ENCODE measurements at places on chromosomes 4 and X. TPM values are rescaled to one million over a fixed set of nuclear protein-coding genes. Genes with fewer than 3 reads are reported as not detected.

The OGT gene
- 146 TPM for total RNA-seq

The CITED1 gene
- total RNA-seq: 2.0 TPM

The TMEM35A gene
- total RNA-seq: 5.8 TPM

The VEGFC gene
- 0.67 TPM for total RNA-seq

The MAGEC1 gene
- not detected for total RNA-seq

The IL9R gene
- total RNA-seq: not detected

The AKAP4 gene
- total RNA-seq: not detected

The AFM gene
- 0.26 TPM for total RNA-seq

The NIPAL1 gene
- total RNA-seq: 21.1 TPM

The EXOC1L gene
- total RNA-seq: not detected

- DNase-seq: no peak
Observed at GRCh38 chr4:79613269-79613935, 205.4 kb upstream of the GK2 start.

DNA sequence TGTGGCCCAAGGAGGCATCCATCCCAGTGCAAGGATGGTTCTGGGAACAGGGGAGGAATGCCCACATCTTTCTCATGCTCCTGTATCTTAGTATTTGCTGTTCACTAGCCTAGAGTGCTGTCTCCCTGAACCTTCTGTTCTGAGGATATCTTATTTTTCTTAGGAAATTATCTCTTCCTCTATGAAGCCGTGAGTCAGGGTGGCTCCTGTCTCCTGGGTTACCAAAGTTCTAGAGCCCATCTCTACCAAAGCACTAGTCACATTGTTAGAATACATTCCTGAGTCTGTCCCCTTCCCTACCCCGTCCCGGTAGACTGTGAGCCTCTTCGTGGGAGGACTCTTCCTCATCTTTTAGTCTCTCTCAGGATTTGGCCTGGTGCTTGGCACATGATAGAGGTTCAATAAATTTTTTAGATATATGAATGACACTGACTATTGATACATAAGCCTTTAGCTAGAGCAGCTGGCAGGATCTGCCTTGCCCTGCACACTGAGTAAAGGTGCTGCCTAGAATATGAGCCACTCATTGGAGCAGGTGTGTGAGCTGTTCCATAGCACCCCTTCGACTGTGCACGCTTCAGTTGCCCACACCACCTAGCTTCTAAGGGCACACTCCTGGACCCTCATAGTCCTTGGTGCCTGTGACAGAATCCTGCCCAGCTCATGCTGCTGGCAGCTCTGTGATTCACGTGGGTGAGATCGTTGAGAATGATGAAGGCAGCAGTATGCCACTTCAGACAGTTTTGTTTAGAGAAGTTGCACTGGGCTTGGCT lies 13.3 kb downstream of the CXCR3 start:
- DNase-seq: no peak

GRCh38 chrX:115065304-115065703 lies 47.9 kb upstream of the IL13RA2 start:
- no peak for DNase-seq

GRCh38 chr4:21915761-21916160 lies 32.8 kb downstream of the KCNIP4 start:
- DNase-seq: no peak

GRCh38 chr4:19879330-19879729 lies 372.4 kb upstream of the SLIT2 start:
- DNase-seq: no peak

GRCh38 chrX:1598021-1598875 lies 6.8 kb downstream of the AKAP17A start:
- DNase-seq: no peak

- DNase-seq: no peak
Observed at GRCh38 chr4:37662861-37663390, 23.2 kb downstream of the RELL1 start.

- DNase-seq: no peak
Observed at GRCh38 chr4:74413265-74413664, 31.7 kb upstream of the AREG start.

DNA sequence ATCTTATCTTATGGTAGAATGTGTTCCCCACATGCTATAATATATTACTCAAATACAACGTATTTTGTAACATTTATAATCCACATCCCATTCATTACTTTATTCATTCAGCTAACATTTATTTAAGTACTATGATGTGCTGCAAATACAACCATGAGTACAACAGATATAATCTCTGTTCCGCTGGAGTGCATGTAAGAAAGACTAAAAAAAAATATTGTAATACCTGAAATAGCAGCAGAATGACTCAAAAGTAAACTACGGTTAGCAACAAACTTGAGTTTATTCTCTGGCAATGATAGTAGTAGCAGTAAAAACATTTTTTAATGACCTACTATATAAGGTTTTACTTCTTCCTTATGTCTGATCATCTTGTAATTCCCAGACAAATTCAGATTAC lies 1776.3 kb downstream of the STIM2 start:
- no peak for DNase-seq

- DNase-seq: no peak
Observed at GRCh38 chrX:72045552-72046277, 86.0 kb downstream of the RTL5 start.

DNA sequence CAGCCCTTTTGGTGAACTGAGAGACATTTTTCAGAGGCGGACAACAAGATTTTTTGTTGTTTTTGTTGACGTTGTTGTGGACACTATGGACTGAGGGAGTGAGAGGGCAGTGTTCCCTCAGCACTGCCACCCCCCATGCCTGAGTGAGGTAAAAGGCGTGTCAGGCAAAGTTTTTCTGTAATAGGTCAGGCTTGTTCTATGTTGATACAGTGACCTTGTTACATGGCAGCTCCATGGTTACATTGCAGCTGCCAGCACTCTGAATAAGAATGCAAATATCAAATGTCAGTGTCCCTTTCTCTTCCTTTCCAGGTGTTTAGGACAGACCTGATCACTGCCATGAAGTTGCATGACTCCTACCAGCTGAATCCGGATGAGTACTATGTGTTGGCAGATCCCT lies 36.6 kb downstream of the JADE1 start:
- no peak for DNase-seq

- no peak for DNase-seq
Observed at GRCh38 chr4:8909548-8909947, 37.9 kb upstream of the HMX1 start.

- no peak for DNase-seq
Observed at GRCh38 chr4:6188687-6189305, 11.6 kb downstream of the JAKMIP1 start.

DNA sequence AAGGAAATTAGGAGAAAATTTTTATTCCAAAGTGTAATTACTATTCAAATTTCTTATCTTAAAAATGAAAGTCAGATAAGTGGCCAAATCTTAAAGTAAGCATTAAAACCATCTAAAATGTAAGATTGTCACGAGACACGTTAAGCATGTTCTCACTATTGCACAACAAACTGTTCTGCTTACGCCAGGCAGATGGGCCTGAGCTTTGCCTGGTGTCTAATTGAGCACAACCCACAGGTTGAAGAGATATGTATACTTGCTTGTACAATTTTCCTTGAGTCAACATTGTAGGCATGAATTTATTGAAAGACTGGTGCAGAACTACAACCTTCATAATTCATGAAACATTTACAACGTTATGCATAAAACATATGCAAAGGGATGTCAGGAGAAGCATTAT lies 3.9 kb downstream of the RNF128 start:
- no peak for DNase-seq

- DNase-seq: no peak
Observed at GRCh38 chr4:38815885-38816782, 11.5 kb upstream of the TLR1 start.

DNA sequence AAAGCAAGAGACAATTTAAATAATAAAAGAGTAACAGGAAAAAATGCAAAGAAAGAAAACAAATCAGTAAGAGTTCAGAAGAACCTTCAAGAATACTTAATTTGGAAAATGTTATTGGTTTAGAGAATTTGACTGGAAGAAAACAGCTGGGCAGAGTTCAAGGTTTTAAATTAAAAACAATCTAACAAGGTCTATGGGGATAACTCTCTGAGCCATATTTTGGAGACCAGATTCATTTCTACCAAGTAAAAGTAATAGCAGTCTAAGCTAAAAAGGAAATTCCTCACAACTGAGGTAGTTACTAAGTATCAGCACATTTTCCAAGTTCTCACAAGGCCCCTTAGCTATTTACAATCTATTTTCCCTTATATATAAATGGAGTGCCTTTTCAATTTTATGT lies 82.4 kb upstream of the TFDP3 start:
- DNase-seq: no peak

GRCh38 chr4:106986486-106986885 lies 49.6 kb downstream of the DKK2 start:
- no peak for DNase-seq

- no peak for DNase-seq
Observed at GRCh38 chr4:99389606-99390005, 37.1 kb upstream of the ADH1C start.

- no peak for DNase-seq
Observed at GRCh38 chrX:67543818-67544217, at the start of gene AR. TSS of gene AR (plus strand) at chrX:67544021. CDS start at chrX:67545147, 1,126 bp downstream.

DNA sequence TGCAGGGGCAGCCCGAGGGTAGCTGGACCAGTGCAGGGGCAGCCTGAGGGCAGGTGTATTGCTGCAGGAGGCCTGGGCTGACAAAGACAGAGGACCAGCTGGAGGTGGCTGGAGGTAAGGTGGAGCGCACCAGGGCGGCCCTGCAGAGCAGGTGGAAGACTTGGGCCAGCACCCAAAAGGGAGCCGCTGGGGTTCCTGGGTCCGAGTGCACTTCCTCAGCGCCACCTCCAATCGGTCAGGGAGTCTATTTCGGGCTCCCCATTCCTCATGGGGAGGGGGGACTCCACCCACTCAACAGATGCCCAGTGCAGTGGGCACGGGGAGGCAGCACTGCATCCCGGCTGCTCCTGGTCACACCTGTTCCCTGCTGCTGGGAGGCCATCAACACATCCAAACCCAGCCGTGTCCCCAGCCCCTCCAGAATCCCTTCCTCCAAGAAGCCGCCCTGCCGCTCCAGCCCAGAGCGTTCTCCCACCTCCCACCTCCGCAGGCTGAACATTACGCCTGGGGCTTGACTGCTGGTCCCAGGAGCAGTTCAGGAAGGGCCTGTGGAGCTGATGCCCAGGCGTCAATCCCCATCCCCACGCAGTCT lies 1.5 kb downstream of the LRPAP1 start:
- no peak for DNase-seq

DNA sequence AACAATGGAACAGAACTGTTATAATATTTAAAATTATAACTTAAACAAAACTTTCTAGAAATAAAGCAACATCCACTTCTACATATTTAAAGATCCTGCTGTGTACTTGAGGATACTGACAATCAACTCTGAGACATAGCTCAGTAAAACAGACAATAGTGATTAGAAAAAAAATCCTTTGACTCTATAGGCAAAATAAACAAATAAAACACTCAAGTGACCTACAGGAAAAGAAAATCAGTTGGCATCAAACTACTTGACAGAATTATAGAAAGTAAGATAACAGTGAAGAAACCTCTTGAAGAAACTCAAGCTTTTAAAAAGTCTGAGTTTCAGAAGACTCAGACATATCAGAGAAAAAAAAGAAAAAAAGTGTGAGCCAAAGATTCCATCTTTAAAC lies 55.9 kb upstream of the THOC2 start:
- DNase-seq: no peak

DNA sequence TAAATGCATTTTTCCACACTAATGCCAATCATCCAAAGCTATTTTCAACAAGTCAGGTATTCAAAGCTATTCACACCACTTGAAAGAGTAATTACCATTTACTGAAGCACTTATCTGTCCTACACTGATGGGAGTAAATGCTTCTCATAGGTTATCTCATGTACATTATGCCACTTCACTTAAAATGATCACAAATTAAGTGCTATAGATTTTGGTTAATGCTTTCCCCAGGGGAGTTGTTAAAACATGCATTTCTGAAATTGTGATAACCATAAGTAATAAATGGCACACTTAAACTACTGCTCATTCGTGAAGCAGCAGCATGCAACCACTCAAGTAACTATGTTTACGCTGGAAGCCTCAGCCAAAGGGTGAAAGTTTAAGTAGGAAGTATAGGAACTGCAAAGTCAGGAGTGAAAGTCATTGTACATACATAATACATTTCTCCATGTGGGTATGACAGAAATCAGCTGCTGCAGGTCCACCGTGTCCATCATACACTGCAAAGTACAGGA lies 6.6 kb downstream of the PPM1K start:
- DNase-seq: no peak

GRCh38 chr4:1864076-1865008 lies 6.9 kb upstream of the NSD2 start:
- DNase-seq: no peak

DNA sequence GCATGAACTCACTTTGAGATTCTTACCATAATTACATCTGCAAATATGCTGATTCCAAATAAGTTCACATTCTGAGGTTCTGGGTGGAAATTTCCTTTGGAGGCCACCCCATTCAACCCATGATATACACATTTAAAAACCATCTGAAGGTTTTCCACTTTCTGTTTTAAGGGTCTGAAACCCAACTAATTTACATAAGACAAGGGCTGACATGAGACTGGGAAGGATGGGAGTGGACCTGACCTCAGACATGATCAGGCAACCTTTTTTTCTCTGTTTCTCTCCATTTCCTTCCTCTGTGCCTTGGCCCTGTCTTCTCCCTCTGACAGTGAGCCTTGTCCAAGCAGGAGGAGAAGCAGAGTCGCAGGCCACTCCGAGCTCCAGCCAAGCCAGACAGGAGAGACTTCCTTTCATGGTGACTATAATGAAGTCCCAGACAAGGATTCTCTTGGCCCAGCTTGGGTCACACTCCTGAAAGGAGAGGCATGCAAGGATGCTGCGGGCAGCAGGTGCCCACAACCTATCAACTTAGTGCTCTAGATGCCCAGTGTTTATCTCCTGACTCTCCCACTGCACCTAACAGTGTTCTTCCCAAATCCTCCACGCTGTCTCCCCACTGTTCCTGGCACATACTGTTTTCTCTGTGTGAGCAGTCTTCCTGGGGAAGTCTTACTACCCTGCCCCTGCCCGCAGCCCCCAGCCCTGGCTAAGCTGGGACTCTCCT lies 39.9 kb downstream of the MSX1 start:
- no peak for DNase-seq

DNA sequence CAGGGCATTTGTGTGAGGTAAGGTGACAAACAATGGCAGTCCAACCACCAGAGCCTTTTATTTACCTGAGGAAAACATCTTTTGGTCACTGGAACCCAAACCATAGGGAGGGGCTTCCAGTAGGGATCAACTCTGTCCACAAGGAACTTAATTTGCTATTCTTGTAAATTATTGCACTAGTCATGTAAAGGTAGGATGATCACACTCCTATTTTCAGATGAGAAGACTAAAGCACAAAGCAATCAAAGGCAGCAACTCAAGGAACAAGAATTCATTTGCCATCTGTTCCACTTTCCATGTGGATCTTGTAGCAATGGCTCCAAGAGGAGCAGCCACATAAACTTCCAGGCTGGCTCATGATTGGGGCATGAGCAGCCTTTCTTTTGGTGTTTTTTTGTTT lies 35.3 kb downstream of the CD99L2 start:
- no peak for DNase-seq

- DNase-seq: no peak
Observed at GRCh38 chr4:36177946-36178345, 66.4 kb downstream of the ARAP2 start.

- no peak for DNase-seq
Observed at GRCh38 chr4:182206266-182206665, 36.9 kb upstream of the TENM3 start.
